Uterus (tissue), 4 donors: ENCODE measurements at places on chromosomes 12 and 14.

GRCh38 chr12:124694250-124694649, 126.8 kb upstream of the NCOR2 start:
- DNase-seq = no peak

- DNase-seq = no peak
These were observed 41.7 kb upstream of the ITPR2 start for GRCh38 chr12:26874501-26875296.

DNA sequence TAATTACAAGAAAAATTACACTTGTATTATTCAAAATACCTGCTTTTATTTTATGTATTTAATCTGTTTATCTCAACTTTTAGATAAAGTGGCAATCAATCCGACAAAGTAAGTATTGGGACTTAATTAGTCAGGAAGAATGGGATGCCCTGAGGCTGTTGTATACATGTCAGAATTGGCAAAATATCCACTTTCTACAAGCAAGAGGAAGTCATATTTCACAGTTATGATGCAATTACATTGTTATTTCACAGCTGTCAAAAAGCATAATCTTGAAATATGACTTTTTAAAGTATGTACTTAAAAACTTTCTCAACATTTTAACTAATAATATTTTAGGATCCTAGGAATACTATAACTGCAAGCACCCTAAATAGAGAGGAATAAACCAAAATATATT, 357.1 kb upstream of the MGAT4C start:
- no peak for DNase-seq

- no peak for DNase-seq
These were observed 1.0 kb upstream of the NRIP2 start for GRCh38 chr12:2835691-2836403.

GRCh38 chr14:56569174-56569573, 10.4 kb upstream of the TMEM260 start:
- DNase-seq = no peak

GRCh38 chr14:91351512-91351862, 66.1 kb downstream of the CCDC88C start:
- DNase-seq = no peak

- DNase-seq = peak; percentile 93
These were observed 30.7 kb downstream of the P2RX4 start for GRCh38 chr12:121240484-121241101.

GRCh38 chr12:40375076-40375475, 150.3 kb downstream of the LRRK2 start:
- no peak for DNase-seq

GRCh38 chr12:123807670-123808069, 45.6 kb downstream of the DNAH10 start:
- no peak for DNase-seq

GRCh38 chr14:67951529-67952135, 132.1 kb downstream of the RAD51B start:
- no peak for DNase-seq

DNA sequence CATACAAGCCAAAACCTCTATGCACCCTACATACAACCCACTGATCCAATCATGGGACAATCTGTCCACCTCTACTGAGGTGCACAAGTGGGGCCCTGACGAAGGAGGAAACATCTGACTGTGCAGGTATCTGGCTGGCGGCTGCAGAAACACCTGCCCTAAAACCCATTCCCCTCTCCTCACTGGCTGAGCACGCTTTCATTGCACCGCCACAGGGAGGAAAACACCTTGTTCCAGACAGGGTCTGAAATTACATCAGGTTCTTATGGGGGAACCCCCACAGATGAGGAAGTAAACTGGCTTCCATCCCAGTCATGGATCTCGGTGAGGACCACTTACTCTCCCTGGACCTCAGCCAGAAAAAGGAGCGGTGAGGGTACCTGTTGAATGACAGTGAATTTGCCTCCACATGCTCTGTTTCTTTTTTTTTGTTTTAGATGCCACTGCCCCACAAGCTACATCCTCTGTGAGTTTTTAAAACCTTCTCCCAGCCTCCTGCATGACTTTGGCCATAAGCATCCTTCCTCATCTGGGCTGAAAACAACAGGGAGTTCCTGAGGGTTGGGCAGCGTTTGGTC, 23.8 kb upstream of the DGLUCY start:
- no peak for DNase-seq

DNA sequence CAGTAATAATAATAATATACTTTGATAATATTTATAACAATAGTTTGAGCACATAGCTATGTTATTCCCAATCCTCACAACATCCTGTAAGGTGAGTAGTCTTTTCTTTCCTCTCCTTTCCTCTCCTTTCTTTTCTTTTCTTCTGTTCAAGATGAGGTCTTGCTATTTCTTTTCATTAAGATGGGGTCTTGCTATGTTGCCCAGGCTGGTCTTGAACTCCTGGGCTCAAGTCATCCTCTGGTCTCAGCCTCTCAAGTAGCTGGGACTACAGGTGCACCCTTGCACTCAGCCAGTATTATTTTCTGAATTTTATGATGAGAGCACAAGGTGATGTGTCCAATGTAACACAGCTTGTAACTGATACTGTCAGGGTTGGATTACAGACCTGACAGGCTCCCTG, 134.6 kb downstream of the OTOGL start:
- DNase-seq = no peak

DNA sequence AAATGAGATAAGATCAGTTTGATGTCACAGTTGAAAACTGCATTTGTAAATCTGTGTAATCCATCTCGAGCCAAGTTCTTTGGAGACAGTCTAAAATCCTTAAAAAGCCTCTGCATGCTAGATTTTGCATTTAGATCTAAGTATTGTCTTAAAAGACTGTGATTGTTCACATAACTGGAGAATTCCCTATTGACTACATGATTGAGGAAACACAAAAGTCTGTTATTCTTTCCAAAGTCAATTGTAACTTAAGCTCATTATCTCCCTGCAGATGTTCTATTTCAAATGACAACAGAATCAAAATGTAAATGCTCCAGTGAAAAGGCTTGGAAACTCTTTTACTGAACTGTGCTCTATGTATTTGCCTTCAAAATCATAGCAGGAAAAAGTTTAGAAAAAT, 77.8 kb downstream of the MYF5 start:
- no peak for DNase-seq

DNA sequence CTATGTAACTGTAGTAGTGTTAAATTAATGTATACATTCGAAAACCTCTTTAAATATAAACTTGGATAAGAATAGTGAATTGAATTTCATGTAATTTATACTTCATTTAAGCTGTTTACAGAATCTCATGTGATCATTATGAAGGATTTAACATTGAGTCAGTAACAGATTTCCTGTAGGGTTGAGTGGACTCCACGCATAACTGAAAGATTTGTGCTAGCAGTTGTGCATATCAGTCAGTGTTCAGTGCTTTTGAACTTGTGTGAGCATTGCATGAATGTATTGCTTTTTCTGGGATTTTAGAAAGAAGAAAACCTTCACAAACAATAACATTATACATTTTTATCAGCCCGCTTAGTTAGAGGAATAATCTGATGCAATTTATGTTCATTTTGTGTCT, 1435.3 kb downstream of the LRFN5 start:
- no peak for DNase-seq

DNA sequence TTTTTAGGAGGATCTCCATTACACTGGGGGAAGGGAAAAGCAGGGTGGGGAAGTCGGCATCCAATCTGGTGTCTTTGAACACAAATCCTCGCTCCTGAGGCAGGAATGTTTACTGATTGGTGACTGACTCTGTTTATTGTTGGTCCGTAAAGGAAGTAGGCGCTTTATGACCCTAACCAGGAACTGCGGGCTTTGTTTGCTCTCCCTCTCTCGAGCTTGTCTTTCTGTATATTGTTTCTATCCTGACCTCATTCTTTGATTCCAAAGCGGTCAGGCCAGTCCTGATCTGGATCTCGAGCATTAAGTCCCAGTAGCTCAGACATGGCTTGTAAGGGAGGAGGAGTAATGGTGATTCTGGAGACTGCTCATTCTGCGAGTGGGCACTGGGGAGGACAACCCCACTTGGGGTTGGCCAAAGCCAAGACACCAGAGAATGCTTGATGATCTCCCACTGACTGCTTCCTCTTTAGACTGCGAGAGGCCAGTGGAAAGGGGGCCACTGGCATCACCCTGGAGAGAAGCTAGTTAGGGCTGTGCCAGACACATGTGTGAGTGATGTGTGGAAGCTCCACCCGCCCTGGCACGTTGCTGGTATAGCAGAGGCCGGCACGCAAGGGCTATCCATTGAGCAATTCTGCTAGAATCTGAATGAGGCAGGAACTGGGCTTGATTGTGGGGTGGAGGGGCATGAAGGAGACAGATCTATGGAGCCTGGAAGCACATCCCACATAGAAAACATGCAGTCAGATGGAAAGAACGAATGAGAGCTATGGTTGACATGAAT, 194.6 kb downstream of the PAX9 start:
- no peak for DNase-seq

GRCh38 chr14:38490273-38490672, 234.4 kb upstream of the CLEC14A start:
- no peak for DNase-seq

DNA sequence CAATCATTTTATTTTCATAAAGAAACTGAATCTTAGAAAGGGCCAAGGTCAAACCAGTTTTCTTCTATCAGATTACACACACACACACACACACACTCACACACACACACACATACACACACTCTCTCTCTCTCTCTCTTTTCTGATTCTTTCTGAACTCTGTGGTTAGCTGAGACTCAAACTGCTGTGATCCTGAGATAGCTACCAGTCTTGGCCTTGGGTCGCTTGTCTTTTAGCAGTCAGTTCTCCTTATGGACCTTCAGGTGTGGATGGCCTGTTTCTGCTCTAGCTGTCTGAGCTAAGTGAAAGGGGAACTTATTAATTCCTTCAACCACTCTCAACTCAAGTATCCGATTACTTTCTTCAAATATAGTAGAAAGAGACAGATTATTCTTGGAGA, 145.1 kb downstream of the GRIP1 start:
- DNase-seq = no peak

DNA sequence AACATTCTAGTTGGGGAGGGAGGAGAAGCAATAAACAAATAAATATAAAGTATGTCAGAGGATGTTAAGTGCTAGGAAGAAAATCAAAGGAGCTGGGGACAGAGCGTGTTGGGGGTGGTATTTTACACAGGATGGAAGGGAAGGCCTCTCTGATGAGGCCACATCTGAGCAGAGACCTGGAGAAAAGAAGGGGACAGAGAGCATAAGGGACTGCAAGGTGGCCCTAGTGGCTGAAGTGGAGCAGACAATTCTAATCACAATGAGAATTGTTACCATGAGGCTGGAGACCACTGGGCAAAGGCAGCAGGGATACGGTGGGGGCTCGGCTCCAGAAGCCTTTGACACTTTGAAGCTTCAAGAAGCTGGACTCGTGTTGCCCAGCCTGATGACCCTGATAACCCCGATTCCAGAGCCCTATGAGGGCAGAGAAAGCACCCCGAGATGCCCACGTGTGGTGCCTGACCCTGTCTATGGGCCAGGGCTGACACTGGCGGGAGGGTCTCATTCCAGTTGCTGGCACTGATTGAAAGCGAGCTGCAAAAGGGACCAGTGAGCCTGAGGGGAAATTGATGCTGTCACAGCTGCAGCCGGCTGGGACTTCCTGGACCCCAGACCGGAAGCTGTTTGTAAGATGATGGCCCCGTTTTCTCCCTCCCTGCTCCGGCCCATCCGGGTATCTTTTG, 169.1 kb downstream of the RBM19 start:
- DNase-seq = no peak

DNA sequence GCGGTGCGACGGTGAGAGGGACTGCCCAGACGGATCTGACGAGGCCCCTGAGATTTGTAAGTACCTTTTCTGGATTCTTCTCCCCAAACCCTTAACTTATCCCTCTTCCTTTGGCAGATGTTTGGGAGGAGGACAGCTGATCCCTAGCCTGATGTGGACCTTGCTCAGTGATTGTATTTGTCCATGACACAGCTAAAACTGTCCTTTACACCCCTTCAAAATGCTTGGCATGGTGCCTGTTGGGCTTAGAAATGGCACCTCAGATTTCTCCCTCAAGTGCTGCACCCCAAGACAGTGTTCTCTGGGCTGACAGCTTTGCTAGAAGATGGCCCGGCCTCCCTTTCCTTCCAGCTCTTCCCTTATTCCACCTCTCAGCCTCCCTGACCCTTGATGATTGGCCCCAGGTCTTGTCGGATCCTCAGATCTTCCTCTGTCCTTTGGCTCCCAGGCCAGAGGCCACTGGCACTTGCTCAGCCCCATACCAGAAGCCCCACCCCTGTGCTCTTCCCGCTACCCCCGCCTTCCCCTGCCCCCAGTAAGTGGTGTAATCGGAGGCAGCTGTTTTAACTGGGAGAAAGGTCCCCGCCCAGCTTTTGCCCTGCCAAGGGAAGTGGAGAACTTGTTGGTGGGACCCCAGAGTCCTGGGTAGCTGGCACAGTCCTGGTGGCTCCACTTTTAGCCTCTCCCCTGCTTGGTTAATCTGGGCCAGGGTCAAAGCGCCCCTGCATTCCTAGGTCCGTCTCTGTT, 8.7 kb downstream of the LRP1-AS start:
- DNase-seq = peak; percentile 83

DNA sequence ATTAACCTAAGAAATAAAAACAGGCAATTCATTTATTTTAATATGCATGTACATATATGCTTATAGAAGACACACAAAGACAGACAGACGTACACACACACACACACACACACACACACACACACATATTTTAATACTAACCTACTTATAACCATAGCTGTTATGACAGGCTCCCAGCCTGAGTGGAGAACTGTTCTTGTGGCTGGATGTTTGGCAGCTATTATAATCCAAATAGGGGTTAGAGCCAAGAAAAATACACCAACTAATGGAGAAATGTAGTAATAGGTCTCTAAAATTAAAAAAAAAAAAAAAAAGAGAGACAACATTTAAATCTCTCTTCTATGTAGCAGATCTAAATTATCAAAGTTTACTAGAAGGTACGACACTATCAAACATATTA, 91.8 kb downstream of the SLC41A2 start:
- DNase-seq = no peak

DNA sequence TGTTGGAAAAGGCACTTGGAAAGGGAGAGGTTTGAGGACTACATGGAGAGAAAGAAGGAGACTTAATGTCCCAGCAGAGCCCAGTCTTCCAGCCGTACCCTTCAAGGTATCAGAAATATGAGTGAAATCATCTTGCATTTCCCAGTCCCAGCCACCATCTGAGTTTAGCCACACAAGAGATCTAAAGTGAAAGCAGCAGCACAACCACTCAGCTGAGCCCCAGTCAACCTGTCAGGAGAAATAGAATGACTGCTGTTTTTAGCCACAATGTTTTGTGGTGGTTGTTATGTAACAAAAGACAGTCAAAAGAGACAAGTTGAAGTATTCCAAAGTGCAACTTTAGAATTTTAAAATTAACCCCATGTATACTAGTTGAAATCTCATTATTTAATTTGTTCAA, 28.0 kb downstream of the DERA start:
- DNase-seq = no peak

GRCh38 chr12:55818140-55818728, 393 bp downstream of the ORMDL2 start:
- DNase-seq = no peak

- DNase-seq = no peak
These were observed 21.1 kb upstream of the SCARB1 start for GRCh38 chr12:124884587-124885438.

DNA sequence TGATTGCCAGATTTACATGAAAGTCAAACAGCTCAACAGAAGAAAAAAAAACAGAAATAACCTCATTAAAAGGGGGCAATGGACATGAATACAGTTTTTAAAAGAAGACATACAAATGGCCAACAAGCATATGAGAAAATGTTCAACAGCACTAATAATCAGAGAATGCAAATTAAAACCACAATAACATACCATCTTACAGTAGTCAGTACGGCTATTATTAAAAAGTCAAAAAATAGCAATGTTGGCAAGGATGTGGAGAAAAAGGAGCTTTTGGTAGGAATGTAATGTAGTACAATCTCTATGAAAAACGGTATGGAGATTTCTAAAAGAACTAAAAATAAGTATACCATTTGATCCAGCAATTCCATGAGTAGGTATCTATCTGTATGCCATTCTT, 272.1 kb downstream of the CEP128 start:
- no peak for DNase-seq
